GM20000 (cell line): ENCODE measurements at places on chromosomes 16 and 17.

DNA sequence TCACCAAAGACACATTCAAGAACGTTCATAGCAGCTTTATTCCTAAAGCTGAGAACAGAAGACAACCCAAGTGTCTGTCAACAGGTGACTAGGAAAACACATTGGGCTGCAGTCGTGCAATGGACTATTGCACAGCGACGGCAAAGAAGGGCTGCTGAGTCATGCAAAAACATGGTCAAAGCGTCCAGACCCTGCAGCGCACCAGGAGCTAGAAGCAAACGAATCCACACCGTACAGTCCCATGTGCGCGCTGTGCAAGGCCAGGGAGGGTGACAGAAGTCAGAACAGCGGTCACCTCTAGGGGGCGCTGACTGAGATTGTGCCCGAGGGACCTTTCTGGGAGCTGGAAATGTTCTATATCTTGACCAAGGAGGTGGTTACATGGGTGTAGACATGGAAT lies 266.4 kb downstream of the MAF start:
- no peak for DNase-seq

DNA sequence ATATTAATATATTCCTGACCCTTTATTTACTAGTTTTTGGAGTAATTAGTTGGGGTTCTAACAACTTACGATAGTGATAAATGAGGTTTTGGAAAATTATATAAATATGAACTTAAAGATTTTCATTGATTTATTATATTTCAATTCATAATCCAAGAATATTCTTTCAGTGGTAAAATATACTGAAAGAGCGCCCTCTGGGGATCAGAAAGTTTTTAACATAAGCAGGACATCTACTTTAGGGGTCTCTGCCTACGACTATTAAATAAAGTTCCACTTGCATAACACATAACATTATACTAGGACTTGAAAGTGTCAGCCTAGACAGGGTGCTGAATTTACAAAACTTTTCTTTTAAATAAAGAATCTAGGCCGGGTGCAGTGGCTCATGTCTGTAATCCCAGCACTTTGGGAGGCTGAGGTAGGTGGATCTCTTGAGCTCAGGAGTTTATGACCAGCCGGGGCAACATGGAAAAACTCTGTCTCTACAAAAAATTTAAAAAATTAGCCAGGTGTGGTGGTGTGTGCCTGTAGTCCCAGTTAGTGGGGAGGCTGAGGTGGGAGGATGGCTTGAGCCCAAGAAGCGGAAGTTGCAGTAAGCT lies 15.6 kb downstream of the RFWD3 start:
- DNase-seq = no peak

GRCh38 chr16:23692190-23692837 lies 13.6 kb downstream of the PLK1 start:
- DNase-seq = no peak

DNA sequence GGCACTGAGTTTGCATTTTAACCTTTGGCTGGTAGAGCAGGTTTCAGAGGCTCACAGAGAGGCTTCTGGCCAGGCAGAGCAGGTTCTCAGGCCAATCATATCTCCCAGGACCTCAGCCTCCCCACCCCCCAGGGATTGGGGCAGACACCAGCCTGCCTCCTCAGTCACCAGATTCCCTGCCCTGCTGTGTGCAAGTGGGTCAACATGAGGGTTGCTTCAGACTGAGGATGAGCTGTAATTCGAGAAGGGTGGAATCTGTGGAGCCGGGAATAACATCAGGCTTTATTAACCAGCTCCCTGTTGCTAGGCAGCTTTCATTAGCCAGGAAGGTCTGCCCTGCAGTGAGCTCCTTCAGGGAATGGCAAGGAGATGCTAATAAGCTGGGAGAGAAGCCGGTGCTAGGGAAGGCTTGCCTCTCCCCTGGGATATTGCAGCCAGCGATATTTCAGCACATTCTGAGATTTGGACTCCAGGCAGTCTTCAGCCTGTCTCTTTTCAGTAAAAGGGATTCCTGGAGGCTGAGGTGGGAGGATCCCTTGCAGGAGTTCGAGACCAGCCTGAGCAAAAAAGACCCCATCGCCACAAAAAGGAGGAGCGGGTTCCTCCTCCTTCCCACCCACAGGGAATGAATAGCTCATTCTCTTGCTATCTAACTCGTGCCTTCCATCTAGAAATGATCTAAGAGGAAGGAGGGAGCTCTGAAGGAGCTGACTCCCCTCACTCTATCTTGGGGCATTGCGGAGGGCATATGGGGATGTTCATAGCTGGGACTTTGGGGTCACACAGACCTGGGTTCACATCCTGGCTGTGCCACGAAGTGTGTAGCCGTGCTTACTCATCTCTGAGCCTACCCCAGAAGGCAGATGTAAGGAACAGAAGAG lies 10.7 kb downstream of the SGSM2 start:
- no peak for DNase-seq

- no peak for DNase-seq
Observed at GRCh38 chr17:45994987-45995386, 4.1 kb upstream of the STH start.
